ENCODE measurements at places on chromosomes 12 and 14.

DNA sequence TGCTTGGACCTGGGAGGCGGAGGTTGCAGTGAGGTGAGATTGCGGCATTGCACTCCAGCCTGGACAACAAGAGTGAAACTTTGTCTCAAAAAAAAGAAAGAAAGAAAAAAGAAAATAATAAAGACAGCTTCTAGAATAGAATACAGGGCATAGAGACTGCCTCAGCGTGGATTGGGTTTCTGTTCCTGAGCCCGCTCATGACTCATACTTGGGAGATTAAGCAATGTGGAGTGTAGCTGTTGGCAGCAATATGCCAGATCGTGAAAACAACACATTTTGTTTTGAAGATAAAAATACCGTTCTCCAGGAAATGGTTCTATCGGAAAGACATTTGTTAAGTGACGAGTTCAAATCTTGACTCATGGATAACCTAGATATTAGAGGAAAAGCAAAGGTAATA is 67.2 kb downstream of the GLT1D1 start:
- DNase-seq = peak; percentile 17

GRCh38 chr12:53267306-53267998 is 647 bp upstream of the ESPL1 start:
- no peak for DNase-seq

DNA sequence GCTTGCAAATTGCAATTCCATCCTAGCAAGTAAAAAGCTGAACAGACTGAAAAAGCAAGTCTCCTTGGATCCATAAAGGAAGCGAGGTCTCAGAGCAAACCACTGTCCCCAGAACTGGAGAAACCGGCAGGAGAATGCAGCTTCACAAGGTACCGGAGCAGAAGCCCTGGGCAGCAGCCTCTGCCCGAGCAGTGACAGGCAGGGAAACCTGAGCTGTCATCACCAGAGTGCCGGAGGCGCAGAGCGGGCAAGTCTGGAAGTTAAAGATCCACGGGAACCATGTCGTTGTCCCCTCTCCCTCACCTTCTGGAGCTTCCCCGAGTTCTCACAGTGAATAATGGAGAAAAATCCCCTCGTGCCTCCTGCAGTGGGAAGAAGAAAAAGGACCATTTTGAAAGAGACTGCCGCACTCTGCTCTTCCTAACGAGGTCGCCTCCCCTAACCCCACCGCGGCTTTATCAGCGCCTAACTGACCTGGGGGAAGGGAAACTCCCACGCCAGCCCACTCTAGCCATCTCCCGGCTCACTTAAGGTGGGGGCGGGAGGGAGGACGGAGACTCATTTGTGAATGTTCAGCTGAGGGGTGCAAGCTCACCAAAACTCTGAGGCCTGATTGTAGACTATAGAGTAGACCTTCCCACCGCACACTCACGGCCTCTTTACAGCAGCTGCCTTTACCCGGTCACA is 27.8 kb downstream of the FBXL14 start:
- DNase-seq = no peak

DNA sequence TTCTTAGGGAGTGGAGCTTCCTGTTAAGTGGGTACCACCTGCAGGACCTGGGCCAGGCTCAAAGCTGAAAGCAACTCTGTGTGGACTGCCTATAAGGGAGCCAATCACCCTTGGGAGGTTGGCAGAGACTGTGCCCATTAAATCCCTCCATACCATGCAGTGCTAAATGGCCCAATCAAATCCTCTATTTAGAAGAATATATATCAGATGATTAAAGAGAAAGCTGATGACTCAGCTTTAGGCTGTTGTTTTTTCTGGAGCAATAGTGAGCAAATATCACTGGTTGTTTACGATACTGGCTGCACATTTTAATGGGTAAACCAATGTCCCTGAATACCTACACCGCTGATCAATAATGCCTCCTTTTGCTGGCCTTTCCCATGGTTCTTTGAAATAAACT is 101.3 kb downstream of the TMX1 start:
- DNase-seq = no peak

GRCh38 chr12:108962256-108962655 is 58.6 kb downstream of the SVOP start:
- DNase-seq = no peak

DNA sequence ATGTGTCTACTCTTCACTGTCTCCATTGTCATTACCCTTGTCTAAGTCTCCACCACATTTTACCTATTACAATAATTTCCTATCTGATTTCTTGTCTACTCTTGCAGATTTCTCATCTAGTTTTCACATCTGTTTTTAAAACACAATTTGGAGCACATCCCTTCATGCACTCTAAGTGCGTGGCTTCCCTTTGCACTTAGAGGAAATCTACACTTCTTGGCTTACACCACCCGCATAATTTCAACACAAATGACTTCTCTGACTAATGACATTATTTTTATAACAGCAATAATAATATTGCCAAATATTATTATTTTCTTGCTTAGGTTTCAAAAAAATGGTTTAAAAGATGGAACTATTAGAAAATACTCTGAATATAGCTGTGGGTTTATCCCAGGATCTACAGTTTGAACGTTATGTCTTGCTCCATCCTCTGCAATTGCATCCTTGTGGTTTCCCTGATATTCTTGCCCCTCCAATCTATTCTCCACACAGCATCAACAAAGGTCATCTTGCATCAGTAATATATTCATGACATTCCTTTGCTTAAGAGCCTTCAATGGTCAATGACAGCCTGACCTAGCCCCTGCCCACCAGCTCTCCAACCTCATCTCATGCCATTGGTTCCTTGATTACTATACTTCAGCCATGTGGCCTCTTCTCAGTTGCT is 153.7 kb downstream of the SLC25A21 start:
- DNase-seq = no peak

DNA sequence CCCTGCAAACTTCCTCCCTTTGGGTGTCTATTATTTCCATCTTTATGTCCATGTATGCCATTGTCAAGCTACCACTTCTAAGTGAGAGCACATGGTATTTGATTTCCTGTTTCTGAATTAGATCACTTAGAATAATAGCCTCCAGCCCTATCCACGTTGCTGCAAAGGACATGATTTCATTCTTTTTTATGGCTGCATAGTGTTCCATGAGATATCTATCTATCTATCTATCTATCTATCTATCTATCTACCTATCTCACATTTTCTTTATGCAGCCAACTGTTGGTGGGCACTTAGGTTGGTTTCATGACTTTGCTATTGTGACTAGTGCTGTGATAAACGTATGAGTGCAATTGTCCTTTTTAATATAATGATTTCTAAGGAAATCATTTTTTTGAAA is 11.2 kb upstream of the MRPL42 start:
- DNase-seq = no peak

DNA sequence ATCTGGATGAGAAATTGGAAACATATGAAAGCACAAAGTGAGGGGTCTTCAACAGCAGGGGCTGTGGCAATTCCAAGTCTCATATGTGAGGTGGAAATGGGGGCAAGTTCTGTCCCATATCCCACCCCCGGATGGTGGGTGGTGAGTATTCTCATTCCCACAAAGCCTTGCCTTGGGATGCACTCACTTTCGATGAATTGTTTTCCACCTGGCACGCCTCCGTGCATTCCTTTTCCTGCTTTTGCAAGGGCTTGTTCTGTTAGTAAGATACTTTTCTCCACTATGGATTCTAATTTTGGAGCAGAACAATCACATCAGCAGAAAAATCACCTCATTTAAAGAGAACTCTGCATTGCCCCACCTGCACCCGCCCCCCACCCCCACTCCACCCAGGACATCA is 3.1 kb downstream of the LACRT start:
- DNase-seq = no peak

GRCh38 chr12:46209170-46209569 is 59.7 kb downstream of the SLC38A1 start:
- peak; percentile 15 for DNase-seq

GRCh38 chr12:77232045-77232444 is 166.7 kb upstream of the E2F7 start:
- no peak for DNase-seq

DNA sequence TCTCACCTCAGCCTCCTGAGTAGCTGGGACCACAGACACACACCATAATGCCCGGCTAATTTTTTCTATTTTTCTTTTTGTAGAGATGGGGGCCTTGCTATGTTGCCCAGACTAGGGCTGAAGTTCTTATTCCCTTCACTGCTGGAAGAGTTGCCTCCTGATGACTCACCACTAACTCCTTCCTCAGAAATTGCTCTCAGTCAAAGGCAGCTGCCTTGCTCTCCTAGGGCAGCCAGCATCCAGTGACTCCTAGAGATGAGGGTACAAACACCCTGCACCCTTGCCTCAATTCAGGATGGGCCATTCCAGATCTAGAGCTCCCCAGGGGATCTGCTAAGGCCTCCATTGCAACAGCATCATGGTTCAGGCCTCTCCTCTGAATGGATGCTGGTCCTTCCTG is 54.0 kb upstream of the RASSF8 start:
- DNase-seq = no peak

DNA sequence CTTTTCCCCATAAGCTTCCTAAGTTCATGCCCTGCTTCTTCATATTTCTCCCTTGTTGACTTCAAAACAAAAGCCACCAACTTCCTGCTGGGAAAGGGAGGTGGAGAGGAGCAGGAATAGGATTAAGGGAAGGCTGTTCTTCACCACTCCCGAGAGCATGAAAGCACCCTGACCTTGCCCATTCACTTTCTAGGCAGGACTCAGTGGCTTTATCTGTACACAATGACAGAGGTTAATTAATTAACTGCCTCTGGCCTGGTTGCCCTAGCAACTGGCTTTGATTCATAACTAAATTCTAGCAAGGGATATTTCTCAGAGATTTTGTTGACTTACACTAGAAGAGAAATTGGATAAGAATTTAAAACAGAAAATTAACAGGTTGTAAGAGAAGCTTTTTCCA is 396.8 kb downstream of the RPS29 start:
- no peak for DNase-seq

- DNase-seq = no peak
These were observed 8.1 kb upstream of the RABGGTA start for GRCh38 chr14:24279301-24280186.

- DNase-seq = no peak
These were observed 16.1 kb upstream of the NUDT14 start for GRCh38 chr14:105197211-105197641.

DNA sequence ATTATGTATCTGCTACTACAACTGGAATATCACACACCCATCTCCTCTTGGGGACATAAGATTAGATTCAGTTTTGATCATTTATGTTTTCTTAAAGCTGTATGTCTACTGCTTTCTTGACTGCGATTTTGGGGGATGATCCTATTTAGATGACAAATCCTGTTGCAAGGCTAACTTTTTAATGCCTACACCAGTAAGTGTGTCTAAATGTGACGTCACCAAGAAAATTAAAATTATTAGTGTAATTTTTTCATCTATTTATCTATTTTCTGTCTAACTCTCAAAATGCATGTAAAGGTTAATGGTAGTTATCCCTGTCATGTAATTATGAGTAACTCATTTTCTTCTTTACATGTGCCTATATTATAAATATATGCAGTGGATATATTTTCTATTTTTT is 170.9 kb upstream of the PPFIA2 start:
- DNase-seq = no peak

DNA sequence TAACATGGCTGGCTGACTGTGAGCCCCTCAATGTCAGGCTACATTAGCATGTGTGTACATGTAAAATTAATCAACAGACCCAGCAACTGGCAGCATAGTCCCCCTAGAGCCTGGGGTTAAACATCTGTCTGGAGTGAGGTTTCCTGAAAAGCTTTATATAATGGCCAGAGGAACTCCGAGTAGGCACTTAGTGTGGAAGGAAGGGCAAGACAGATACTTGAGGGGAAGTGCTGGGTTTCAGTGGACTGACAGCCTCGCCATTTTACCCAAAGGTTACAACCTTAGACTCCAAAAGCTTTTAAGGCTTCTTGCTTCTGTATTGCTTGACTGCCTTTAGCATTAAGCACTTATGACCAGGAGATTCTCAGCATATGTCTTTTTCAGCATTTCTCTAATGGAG is 430.8 kb downstream of the FLRT2 start:
- DNase-seq = no peak

DNA sequence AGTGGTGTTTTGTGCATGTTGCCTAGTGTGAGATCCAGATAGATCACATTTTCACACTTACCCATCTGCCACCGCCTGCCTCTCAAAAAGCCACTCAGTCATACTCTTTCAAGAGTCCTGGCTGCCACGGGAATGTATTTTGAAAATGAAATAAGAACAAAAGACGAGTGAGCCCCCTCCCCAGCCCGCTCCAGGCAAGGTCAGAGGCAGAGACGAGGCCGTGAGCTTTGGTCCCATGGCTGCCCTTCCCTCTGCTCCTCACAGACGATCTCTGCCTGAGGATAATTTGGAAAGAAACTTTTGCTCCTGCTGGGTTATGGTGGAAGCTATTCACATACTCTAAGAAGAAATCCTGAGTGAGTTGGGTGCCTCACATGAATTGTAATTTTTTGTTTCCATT is 924.3 kb downstream of the BCL11B start:
- no peak for DNase-seq

- DNase-seq = no peak
These were observed 978.4 kb downstream of the BCL11B start for GRCh38 chr14:98293576-98293975.

DNA sequence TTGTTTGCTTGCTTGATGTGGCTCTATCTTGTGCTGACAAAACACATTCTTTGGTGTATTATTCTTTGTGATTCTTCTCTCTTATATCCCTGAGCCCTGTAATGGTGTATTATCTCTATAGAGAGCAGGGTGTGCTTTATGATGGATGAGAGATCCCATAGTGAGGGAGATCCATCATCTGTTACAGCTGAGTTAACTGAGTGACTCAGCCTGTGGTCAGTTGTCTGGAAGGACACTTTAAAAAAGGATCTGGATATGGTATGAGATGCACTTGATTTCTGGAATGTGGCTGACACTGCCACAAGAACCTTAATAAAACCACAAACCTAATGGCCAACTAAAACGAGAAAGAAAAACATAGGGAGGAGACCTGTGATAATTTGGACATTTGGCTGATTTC is 461.4 kb upstream of the SYT1 start:
- DNase-seq = no peak

DNA sequence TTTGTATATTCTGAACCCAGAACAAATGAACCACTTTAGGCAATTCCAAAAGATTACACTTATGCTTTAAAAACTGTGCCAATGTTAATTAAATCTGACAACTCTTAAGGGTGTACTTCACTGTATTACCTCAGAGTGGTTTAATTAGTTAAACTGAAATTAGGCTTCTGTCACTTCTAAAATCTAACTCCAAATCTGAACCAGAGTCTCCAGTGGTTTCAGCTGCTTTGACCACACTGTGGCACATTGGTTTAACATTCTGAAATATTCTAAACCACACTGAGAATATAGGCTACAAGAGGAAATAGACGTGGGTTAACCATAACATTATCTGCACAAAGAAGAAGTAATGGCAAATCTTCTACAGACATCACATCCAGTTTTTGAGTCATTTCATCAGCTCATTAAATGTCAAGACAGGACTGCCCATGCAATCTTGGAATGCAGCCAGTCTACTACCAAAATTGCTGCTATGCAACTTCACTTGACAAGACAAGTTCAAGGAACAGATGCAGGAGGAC is 94.8 kb downstream of the LRP6 start:
- no peak for DNase-seq

- DNase-seq = no peak
These were observed 24.6 kb downstream of the KCTD10 start for GRCh38 chr12:109452489-109452888.

- DNase-seq = no peak
These were observed 380.1 kb upstream of the KITLG start for GRCh38 chr12:88960213-88960878.

- DNase-seq = peak; percentile 44
These were observed 8.3 kb upstream of the MTA1 start for GRCh38 chr14:105411017-105411941.
